ENCODE measurements at places on chromosomes 5 and 9.

- DNase-seq = no peak
Measured at GRCh38 chr5:100322483-100322882, 212.7 kb upstream of the FAM174A start.

- DNase-seq = no peak
Measured at GRCh38 chr9:17272536-17272935, 137.7 kb downstream of the CNTLN start.

- no peak for DNase-seq
Measured at GRCh38 chr5:69035665-69036064, 58.1 kb upstream of the SLC30A5 start.

DNA sequence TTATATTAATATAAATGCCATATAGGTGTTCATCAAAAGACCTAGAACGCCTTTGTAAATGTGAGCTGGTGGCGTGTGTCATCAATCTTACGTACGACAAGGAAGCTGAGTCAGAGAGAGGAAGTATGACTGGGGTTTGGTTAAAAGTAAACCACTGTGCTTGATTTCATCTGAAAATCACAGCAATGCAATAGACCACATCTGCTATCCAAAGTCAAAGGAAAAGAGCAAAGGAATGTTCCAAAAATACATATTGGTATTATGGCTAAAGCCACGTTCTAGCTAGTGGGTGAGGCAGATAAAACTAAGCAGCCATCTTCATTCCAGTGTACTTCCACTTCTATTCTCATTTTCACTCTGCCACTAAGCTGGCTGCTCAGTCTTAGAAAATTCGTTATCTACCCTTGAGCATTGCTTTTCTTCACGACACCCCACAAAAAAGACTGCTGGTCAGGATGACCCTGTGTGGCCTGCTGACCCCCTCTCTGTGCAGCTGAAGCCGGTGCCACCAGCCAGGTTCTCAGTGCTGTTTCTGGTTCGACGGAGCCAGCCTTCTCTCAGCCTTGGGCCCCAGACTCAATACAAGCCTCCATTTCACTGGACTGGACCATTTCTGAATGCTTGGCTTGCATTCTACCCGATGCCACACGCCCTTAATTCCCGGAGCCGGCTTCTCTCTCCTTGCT, 23.8 kb downstream of the SHC3 start:
- DNase-seq = no peak

DNA sequence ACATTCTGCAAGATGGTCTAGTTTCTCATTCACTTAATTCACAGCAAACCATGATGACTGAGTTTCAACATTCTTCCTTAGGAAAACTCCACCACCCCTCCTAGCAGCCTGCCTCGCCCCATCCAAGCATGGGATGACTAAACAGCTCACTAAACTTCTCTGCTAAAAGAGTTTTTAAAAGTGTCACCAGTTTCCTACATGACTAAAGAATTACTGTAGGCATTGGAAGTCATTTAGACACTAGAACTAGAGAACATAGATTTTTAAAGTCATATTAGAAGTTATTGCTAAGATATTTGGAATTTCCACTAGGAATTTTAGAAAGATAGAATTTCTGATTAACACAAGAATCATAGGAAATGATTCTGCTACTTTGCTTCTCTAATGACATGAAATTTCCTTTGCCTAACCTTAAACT, 5.5 kb upstream of the ESM1 start:
- no peak for DNase-seq

DNA sequence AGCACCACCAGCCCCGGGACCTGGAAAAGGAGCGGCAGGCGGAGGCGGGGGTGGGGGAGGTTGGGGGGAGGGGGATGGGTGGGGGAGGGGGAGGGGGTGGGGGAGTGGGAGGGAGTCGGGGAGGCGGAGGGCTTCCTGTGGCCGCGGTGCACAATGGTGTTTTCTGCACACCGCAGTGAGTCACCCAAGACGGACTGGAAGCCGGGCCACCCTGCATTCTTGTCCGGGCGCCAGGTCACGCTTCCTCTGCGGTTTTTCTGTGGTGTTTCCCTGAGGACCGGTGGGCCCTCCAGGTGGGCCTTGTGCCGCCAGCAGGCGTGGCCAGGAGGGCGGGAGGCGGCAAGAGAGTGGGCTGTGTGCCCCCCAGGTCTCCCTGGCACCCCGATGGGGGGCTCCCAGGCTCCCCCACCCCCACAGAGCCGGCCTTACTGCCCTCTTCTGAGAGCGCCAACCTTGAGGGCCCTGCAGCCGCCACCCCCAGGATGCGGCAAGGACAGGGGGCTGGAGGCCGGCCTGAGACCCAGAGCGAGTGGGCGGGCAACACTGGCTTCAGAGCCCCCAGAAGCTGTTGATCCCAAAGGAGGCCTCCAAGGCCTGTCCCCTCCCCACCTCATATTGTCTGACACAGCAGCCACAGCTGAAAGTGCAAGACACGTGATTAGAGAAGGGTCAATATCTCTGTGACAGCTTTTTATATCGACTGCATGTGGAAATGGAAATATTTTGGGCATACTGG, 11.1 kb downstream of the EXD3 start:
- DNase-seq = no peak

DNA sequence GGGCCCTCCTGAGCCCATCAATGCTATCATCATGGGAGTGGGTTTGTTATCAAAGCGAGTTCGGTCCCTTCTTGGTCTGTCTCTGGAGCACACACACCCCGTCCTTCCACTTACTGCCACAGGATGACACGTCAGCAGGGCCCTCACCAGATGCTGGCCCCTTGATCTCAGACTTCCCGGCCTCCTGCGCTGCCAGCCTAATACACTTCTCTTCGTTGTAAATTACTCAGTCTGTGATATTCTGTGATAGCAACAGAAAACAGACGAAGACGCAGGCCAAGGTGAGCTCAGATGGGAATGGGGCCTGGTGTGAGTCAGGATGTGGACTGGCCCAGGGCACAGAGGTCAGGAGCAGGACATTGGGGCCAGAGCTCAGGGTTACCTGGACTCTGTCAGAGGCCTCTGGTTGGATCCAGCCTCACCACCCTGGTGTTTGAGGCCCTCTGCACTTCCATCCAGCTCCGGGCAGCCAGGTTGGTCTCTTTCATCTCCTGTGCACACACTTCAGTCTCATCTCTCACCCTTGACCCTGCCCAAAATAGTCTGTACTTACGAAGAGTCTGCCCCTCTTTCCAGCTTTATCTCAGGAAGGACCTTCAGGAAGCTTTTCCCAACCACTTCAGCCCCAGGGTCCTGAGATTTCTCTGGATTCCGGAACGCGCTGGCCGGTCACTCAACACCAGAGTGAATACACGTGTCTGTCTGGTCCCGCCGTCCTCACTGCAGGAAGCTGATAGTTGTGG, 26.0 kb upstream of the CNOT6 start:
- DNase-seq = no peak

DNA sequence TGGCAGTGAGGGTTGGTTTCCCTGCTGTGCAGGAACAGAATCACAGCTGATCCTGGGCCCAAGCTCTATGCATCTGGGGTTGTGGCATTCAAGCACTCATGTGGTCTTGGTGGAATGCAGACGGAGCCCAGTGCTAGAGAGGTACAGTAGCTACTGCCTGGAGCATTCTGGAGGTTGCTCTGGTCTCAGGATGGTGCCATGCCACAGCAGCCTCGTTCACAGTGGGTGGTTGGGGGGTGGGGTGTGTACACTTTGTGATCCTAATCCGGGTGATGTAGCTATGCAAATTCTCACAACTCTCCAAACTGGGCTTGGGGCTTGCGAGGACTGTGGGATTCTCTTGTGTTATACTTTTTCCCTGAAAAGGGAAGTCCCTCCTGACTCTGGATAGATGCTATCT, 45.2 kb downstream of the FGD3 start:
- no peak for DNase-seq

DNA sequence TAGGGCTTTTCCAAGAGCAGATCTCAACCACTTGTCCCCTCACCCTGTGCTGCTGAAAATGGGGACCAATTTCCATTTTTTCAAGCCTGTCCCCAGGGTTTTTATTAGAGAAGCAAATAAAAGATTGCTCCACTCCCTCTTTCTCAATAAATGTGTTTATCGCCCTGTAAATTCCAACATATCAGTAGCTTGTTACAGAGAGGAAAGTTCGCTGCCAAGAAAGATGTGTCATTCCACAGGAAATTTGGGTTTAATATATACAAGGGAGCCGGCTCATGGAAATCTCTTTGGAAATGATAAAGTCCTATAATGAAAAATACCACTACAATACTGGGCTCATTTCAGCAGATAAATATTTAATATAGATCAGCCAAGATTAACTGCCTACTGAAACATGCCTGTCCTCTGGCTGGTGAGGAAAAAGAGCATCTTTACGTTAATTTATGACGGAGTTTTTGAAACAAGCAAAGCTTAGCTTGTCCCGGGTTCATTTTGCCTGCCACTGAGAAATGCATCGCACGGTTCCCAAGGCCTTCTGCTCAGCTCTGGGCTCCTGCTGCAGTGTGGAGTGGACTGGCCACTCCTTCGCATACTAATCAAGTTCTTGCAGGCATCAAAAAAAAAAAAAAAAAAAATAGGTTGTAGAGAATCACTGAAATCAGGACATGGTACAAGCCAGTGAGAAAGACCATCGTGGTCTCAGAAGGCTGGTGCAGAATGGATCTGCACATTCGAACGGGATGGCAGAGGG, 84.5 kb downstream of the BRINP1 start:
- no peak for DNase-seq

DNA sequence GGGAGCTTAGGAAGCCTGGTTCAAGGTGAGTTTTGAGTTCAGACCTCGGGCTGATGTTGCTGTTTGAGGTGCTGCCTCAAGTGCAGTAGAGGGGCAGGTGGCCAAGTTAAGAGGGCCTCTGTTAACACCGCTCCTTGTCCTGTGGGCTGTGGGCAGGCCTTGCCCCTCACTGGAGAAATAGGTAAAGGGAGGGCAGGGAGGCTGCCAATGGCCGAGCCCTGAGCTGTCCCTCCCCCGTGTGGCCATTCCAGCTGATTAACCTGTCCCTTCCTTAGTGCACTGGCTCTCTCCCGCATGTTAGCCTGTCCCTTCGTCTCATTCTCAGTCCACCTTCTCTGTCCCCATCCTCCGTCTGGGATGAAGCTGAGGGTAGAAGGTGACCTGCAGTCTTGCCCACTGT, 21.4 kb downstream of the CNTFR start:
- no peak for DNase-seq

DNA sequence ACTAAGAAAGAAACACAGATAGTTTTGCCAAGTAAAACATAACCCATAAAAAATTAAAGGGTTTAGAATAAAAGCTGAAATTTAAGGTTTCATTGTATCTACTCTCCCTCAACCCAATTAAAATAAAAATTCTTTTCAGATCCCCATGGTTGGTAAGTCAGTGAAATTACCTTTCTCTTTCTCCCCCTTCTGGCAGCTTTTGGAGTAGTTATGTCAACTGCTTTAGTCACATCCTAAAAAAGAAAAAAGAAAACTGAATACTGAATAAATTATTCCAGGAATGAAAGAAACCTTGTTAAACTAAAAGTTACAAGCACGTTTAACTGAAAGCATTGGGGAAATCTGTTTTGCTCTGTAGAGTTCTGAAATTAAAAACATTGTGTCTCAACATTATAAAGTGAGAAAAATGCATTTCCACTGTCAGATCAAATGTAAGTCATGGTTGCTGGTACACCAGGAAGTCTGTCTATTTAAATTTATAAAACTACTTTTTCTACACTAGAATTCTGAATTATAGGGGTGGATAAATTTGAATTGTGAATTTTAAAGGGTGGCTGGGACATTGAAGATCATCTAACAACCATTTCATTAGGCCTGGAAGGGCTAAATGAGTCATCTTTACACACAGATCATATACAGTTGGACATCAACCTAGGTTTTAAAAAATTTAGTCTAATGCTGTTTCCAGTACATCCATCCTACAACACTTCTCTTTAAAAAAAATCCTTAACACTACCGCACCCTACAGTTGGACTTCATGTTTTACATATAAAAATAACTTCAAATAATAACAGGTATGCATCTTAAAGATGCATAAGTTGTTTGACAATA, 24.7 kb downstream of the PSIP1 start:
- DNase-seq = no peak

DNA sequence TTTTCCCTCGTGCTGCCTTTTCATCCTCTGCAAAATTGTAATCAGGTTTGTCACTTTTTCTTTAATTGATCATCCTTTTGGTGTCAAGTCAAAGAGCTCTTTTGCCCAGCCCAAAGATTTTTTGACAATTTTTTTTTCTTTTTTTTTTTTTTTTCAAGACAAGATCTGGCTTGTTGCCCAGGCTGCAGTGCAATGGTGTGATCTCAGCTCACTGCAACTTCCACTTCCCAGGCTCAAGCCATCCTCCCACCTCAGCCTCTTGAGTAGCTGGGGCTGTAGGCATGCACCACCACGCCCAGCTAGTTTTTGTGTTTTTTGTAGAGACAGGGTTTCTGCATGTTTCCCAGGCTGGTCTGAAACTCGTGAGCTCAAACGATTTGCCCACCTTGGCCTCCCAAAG, 36.7 kb downstream of the CDK7 start:
- DNase-seq = no peak

GRCh38 chr5:72599065-72599433, 91.8 kb upstream of the ZNF366 start:
- no peak for DNase-seq

DNA sequence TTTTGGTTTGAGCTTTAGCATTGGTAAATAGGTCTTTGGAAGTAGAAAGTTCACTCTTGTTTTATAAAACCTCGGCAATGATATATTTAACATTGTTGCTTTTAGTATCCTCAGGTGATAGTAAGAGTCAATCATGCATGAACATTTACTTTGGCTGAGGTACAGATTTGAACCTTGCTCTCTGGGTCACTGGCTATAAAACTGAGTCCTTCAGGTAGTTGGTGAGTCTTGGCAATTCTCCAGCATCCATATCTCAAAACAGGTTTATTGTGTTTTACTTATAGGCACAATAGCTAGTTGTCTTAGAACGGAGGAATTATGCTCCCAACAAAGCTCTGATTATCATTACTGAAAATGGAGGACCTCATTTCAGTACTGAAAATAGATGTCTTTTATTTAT, 75.1 kb downstream of the MAT2B start:
- no peak for DNase-seq

GRCh38 chr5:91864962-91865361, 481.8 kb upstream of the ARRDC3 start:
- DNase-seq = no peak

- DNase-seq = no peak
Measured at GRCh38 chr5:59000211-59000610, 417.3 kb downstream of the RAB3C start.

DNA sequence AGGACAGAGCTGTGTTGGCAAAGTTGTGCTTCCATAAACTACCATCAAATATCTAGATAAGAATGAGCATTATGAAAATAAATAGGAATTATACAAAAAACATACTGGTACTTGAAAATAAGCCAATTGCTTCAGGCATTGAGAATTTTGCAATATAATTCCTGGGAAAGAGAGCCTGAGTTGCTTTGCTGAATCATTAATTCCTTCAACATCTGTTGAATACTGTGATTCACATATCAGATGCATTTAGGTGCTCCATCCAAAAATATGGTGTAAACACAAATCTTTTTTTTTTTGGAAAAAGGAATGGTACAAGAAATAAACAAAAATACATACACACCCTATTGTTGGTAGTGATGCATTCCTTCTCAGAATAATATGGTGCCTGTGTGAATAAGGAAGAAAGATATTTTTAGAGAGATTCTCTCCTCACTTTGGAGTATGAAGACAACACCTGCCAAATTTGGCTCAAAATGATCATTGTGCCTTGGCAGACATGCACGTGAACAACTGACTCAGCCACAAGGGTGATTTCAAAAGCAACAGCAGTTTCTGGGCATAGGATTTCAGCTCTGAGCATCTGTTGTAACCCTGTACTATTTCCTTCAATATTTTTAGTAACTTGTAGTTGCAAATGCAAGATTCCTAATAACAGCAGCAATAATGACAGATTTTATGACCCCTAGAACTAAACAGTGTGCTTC, 96.7 kb downstream of the CAVIN4 start:
- DNase-seq = no peak
